ENCODE measurements at places on chromosomes 3 and 15. TPM values are rescaled to one million over a fixed set of nuclear protein-coding genes. Genes with fewer than 3 reads are reported as not detected.

EOMES gene
- polyA plus RNA-seq = 1.1 TPM

CLDN11 gene
- polyA plus RNA-seq = not detected

SCN5A gene
- not detected for polyA plus RNA-seq

TEX55 gene
- not detected for polyA plus RNA-seq

IP6K1 gene
- 28.7 TPM for polyA plus RNA-seq

PGBD4 gene
- polyA plus RNA-seq = 0.71 TPM

DNAJC17 gene
- 34.0 TPM for polyA plus RNA-seq

SLC51B gene
- not detected for polyA plus RNA-seq

KPNA4 gene
- 9.5 TPM for polyA plus RNA-seq
